ENCODE measurements at places on chromosomes 1 and 21.

GRCh38 chr1:212946872-212947271 is 3.5 kb upstream of the VASH2 start:
- DNase-seq, result no peak

GRCh38 chr21:42079008-42079938 is 8.2 kb downstream of the UMODL1 start:
- DNase-seq, result no peak

GRCh38 chr1:53084589-53084971 is 22.6 kb downstream of the PODN start:
- no peak for DNase-seq

DNA sequence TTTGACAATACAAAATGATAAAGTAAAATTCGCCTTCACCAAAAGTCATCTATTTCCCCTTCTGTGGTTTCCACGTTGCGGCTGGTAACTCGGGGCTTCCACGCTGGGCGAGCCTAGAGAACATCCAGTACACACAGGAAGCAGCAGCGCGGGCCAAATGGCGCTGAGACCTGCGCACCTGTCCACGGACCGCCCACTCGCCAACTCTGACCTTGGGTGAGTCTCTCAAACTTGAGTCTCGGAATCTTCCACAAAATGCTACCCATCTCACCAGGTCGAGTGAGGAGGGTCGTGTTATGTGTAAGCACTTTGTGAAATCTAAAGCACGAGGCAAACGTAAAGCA is 820 bp upstream of the TTF2 start:
- no peak for DNase-seq

DNA sequence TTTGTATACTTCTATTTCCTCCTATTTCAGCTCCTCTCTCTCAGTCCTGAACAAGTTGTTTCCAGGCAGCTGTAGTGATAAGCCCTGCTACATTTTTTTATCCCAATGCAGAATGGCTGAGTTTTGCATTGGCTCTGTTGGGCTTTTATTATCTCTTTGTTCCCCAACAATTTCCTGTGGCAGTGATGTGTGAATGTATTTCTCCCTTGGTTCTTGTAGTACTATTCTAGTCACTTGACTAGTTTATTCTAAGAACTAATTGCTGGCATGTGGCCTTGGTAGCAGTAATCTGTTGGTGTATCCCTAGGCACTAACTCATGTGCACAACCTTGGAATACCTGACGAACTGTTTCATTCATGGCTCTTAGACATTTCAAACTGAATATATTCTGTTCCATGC is 60.7 kb downstream of the NFASC start:
- DNase-seq, result no peak

DNA sequence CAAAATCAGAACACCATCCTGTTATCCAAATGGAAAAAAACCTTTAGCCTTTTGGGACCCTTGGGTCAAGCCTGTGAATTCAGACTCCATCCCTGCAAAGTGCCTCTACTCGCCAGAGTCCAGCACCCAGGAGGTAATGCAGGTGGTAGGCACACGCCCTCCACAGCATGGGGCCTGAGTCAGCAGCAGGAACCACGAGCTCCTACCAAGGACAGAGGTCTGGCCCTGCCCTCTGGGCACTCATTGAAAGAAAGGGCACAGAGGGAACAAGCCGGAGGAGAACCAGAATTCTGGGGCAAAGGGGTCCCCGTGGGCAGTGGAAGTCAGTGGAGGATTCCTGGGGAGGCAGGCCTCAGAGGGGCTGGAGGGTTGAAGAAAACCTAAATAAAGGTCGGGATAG is 438.1 kb downstream of the NPHP4 start:
- DNase-seq, result no peak
